ENCODE measurements at places on chromosomes 1 and 21. TPM values are rescaled to one million over a fixed set of nuclear protein-coding genes. Genes with fewer than 3 reads are reported as not detected.

GRCh38 chr1:196409586-196409985, 198.7 kb downstream of the KCNT2 start:
- H3K4me1 ChIP-seq = peaks cover 25% of the 10 kb centered on the region
- no peaks in the 10 kb centered on the region for H3K36me3 ChIP-seq
- H3K4me3 ChIP-seq = no peak overlapping the region

Gene KCNQ4
- 0.07 TPM for total RNA-seq

DNA sequence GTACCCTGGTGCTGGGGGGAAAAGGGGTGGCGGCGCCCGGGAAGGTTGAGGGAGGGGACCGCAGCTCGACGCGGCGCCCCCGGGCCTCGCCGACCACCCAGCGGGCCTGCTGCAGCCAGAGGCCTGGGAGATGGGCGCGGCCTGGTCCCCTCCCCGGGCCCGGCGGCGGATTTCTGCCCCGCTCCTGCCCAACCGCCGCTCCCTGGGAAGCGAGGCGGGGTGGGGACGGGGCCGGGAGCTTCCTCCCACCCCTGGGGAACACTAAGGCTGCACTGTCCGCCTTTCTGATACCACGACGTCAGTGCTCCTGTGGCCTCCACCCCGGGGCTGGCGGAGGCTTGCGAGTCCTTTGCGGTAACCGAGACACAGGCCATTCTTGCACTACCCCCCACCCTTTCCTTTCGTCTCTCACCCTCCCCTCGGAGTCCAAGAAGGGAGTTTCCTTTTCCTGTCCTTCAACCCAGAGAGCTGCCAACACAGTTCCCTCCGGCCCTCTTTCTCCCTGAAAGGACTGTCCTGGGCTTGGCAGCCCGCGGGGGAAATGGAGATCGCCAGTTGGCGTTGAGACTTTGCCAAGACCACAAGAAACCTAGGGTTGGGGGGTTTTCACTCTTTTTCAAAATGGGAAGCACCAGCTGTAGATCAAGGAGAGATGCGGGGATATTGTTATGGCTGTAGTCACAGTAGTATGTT, 742 bp downstream of the SH3GLB1 start:
- H3K36me3 ChIP-seq = no peaks in the 10 kb centered on the region
- peak overlapping the region; percentile 85 for H3K27ac ChIP-seq

GRCh38 chr1:176838276-176838995, 326.1 kb downstream of the ASTN1 start:
- no peaks in the 10 kb centered on the region for H3K36me3 ChIP-seq
- H3K4me3 ChIP-seq = no peak overlapping the region
- H3K27ac ChIP-seq = no peak overlapping the region
- no peak for DNase-seq
- no peaks in the 10 kb centered on the region for H3K4me1 ChIP-seq

GRCh38 chr1:19353596-19353995, 41.5 kb downstream of the SLC66A1 start:
- no peak for DNase-seq
- peaks cover 45% of the 10 kb centered on the region for H3K36me3 ChIP-seq
- no peaks in the 10 kb centered on the region for H3K4me1 ChIP-seq
- no peak overlapping the region for H3K4me3 ChIP-seq
- no peaks in the 10 kb centered on the region for H3K27me3 ChIP-seq
- H3K27ac ChIP-seq = no peak overlapping the region

DNA sequence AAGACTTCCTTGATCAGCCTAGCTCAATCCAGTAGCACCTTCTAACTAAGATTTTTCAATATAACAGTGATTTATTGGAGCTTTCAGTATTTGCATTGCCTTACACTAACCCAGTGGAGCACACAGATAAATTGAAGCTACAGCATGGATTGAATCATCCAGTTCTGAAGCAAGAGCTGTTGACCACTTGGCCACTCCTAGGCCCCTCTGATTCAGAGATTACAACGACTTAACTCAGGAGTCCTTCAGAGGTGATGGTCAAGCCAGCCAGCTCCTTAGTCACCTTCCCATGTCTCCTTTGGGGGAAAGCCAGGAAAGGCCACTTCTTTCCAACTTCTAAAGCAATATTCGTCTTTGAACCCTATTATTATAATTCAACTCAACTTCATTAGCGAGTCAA, 151.8 kb downstream of the TENT5C start:
- H3K36me3 ChIP-seq = no peaks in the 10 kb centered on the region
- peaks cover 9% of the 10 kb centered on the region for H3K4me1 ChIP-seq
- no peak for DNase-seq
- H3K4me3 ChIP-seq = no peak overlapping the region

DNA sequence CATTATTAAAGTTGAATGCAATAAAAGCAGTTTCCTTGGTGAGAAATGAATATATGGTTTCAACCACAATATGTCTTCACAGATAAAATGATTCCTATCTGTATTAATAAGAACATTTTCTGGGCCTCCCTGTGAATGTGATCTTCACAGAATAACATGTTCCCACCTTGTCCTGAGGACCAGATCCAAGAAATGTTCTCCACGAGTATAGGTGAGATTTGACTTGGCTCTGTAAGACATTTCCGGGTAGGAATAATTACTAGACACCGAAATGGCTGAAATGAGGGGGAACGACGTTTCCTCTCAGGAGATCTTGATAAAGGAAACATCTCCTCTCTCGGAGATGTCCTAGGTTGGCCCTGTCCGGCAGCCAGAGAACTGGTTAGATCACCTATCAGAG, 61.4 kb downstream of the CLIC6 start:
- no peak overlapping the region for H3K27ac ChIP-seq
- peaks cover 37% of the 10 kb centered on the region for H3K27me3 ChIP-seq
- DNase-seq = no peak
- no peak overlapping the region for H3K4me3 ChIP-seq
- no peaks in the 10 kb centered on the region for H3K4me1 ChIP-seq

- no peak overlapping the region for H3K4me3 ChIP-seq
- no peaks in the 10 kb centered on the region for H3K36me3 ChIP-seq
- no peaks in the 10 kb centered on the region for H3K4me1 ChIP-seq
- no peak overlapping the region for H3K27ac ChIP-seq
These were observed 27.2 kb downstream of the THAP3 start for GRCh38 chr1:6651909-6652308.

Gene C1QA
- total RNA-seq = not detected

DNA sequence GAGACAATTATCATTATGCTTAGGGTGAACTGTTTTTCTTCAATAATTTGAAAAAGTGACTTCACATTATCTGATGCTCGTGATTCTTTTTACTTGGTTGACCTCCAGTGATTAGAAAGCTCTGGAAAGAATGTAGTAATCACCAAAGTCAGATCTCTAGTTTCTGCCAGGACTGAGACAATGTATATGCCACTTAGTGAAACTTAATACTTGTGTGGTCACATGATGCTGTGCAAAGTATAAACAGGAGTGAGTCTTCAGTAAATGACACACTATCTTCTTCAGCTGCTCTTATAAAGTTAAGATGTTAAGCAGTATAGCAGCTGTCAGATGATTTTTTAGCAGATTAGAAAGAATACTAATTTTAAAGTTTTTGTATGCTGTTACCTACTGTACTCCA, 17.2 kb downstream of the VCAM1 start:
- peaks cover 9% of the 10 kb centered on the region for H3K4me1 ChIP-seq
- peak; percentile 68 for DNase-seq
- no peak overlapping the region for H3K4me3 ChIP-seq
- H3K27me3 ChIP-seq = no peaks in the 10 kb centered on the region
- H3K27ac ChIP-seq = no peak overlapping the region
- no peaks in the 10 kb centered on the region for H3K36me3 ChIP-seq

- no peak overlapping the region for H3K4me3 ChIP-seq
- H3K27me3 ChIP-seq = no peaks in the 10 kb centered on the region
- H3K36me3 ChIP-seq = no peaks in the 10 kb centered on the region
- no peak for DNase-seq
These were observed 619.4 kb upstream of the TMPRSS15 start for GRCh38 chr21:19022978-19023377.

- H3K4me3 ChIP-seq = no peak overlapping the region
- DNase-seq = no peak
- H3K4me1 ChIP-seq = no peaks in the 10 kb centered on the region
- H3K27ac ChIP-seq = no peak overlapping the region
- H3K36me3 ChIP-seq = peaks cover 52% of the 10 kb centered on the region
These were observed 9.9 kb upstream of the MIIP start for GRCh38 chr1:12009318-12009947.

GRCh38 chr1:33343539-33343938, 22.6 kb upstream of the A3GALT2 start:
- H3K27me3 ChIP-seq = no peaks in the 10 kb centered on the region
- H3K27ac ChIP-seq = no peak overlapping the region
- H3K4me3 ChIP-seq = no peak overlapping the region
- H3K4me1 ChIP-seq = peaks cover 87% of the 10 kb centered on the region
- peaks cover 5% of the 10 kb centered on the region for H3K36me3 ChIP-seq

- H3K4me1 ChIP-seq = peaks cover 29% of the 10 kb centered on the region
- H3K27me3 ChIP-seq = no peaks in the 10 kb centered on the region
- H3K4me3 ChIP-seq = no peak overlapping the region
- peak; percentile 41 for DNase-seq
- H3K27ac ChIP-seq = peak overlapping the region; percentile 2
These were observed 6.1 kb downstream of the LDLRAP1 start for GRCh38 chr1:25549273-25550154.

Gene C1orf198
- 27.7 TPM for total RNA-seq

DNA sequence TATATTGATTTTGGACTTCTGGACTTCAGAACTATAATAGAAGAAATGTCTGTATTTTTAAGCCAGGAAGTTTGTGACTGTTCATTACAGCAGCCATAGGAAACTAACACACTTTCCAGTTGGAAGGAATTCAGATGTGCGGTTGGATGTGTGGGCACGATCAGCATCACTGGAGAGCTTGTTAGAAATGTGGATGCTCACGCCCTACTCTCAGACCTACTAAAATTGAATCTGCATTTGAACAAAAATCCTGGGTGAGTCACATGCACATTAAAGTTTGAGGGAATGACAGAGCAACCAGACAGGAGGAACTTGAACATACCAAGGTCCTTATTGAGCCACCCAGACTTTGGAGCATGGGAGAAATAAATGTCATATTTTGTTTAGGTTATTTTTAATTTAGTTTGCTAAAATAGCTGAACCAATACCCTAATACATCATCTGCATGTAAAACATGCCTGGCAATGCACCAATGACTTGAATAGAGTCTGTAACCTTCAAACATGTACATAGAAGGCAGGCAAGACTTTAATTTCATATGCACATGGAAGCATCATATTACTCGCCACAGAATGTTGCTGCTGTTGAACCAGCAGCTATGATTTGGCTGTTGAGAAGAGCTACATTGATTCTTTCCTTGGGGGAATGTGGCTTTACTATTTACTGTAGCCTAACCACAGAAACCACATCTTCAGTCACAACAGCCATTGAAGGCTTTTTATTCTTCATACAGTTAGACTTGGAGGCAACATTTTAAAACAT, 346.2 kb downstream of the BARHL2 start:
- no peak for DNase-seq
- no peaks in the 10 kb centered on the region for H3K4me1 ChIP-seq
- no peak overlapping the region for H3K27ac ChIP-seq
- H3K27me3 ChIP-seq = no peaks in the 10 kb centered on the region

Gene ITGB2
- total RNA-seq = 0.65 TPM

Gene RUSC1
- 42.4 TPM for total RNA-seq

Gene C1orf56
- total RNA-seq = 3.5 TPM

- peaks cover 96% of the 10 kb centered on the region for H3K27me3 ChIP-seq
- H3K4me1 ChIP-seq = no peaks in the 10 kb centered on the region
- no peak overlapping the region for H3K4me3 ChIP-seq
- no peaks in the 10 kb centered on the region for H3K36me3 ChIP-seq
- no peak for DNase-seq
- no peak overlapping the region for H3K27ac ChIP-seq
These were observed 6.2 kb downstream of the PAX7 start for GRCh38 chr1:18636596-18637508.

DNA sequence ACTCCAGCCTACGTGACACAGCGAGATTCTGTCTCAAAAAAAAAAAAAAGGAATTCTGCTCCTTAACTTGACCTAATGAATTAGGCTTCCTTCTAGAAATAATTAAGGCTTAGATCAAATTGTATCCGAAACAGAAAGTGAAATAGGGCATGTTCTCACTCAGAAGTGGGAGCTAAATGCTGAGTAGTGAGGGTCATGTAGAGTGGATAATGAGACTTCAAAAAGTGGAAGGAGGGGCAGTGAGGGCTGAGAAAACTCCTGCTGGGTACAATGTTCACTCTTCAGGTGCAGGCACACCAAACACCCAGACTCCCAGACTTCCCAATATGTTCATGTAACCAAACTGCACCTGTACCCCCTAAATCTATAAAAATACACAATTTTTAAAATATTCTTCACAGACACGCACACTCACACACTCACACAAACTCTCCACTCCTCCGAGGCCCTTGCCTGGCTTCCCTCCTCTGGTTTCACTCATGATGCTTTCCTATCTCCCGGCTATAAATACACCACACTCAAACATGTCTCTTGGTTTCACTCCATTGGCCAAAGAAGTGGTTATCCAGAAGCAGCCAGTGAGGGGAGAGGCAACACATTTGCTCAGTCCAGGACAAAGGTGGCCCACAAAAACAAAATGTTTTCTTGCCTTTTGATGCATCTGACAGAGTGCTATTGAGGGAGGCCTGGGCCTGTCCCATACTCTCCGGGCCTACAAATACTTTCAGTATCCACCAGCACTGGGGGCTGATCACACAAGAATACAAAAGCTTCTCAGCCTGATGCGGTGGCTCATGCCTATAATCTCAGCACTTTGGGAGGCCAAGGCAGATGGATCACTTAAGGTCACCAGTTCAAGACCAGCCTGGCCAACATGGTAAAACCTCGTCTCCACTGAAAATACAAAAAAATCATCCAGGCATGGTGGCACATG, 249.2 kb downstream of the TOMM20 start:
- H3K36me3 ChIP-seq = no peaks in the 10 kb centered on the region
- H3K4me3 ChIP-seq = no peak overlapping the region
- H3K4me1 ChIP-seq = no peaks in the 10 kb centered on the region
- no peak for DNase-seq

DNA sequence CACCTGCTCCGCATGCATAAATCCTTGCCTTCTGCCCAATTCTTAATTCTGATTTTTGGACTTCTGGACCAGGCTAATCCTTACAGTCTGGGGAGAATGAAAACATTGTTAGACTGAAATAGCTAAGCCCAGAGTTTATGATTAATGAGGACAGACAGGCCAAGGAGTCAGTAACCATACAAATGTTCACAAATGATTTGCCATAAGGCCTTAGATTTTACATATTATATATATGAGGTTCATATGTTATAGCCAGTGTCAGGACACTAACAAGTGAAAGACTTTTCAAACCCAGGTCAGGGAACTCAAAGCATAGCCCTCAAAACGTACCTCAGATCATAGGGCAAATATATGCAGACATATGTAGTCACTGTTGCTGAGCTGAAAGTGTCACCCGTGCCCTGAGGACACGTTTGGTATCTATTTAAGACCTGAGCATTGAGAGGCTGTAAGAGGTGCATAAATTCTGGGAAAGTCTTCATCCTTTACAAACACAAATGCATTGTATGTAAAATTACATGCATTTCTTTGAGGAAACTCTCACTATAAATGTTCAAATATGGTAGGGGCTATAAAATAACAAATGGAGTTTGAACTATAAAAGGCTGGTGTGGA, 45.3 kb upstream of the FBXO28 start:
- H3K27me3 ChIP-seq = no peaks in the 10 kb centered on the region
- H3K27ac ChIP-seq = no peak overlapping the region
- H3K4me1 ChIP-seq = peaks cover 17% of the 10 kb centered on the region
- DNase-seq = no peak

GRCh38 chr1:197859024-197859423, 43.4 kb upstream of the C1orf53 start:
- H3K27ac ChIP-seq = no peak overlapping the region
- H3K4me3 ChIP-seq = no peak overlapping the region
- H3K4me1 ChIP-seq = no peaks in the 10 kb centered on the region
- H3K27me3 ChIP-seq = no peaks in the 10 kb centered on the region
- no peaks in the 10 kb centered on the region for H3K36me3 ChIP-seq
